NCI-H2171 treated with DMSO at 0.1 percent for 48 hours (cell line): ENCODE measurements at places on chromosomes 11 and 22.

DNA sequence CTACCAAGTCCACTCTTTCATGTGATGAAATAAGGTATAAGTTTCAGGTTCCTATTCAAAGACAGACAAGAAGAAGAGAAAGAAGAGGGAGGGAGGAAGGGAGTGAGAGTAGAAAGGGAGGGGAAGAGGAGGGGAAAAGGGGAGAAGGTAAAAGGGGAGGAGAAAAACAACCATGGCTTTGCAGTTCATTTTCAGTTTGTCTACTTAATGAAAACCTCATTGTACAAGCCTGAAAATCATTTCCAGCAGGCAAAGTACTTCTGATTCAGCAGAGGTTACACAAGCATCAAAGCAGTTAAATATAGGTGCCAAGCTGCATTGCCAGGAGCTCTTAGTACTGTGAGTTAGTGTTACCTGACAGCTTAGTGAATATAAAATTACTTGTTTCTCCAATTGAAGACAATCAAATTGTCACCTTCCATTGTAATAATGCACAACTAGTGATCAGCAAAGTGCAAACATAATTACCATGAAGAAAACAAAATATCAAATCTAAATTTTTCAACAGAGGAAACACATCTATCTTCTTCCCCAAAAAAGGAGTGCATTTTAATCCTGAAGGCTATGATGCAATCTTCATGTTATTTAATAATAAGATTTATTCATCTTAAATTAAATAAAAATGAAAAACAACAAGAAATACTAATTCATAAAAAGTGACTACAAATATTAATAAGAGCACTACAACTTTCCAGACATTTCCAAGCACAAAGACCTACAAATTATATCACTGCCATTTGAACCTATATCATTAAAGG, 8.2 kb downstream of the SOX6 start:
- DNase-seq, result no peak

GRCh38 chr11:107018902-107019493, 722 bp upstream of the GUCY1A2 start:
- peak; percentile 6 for DNase-seq

DNA sequence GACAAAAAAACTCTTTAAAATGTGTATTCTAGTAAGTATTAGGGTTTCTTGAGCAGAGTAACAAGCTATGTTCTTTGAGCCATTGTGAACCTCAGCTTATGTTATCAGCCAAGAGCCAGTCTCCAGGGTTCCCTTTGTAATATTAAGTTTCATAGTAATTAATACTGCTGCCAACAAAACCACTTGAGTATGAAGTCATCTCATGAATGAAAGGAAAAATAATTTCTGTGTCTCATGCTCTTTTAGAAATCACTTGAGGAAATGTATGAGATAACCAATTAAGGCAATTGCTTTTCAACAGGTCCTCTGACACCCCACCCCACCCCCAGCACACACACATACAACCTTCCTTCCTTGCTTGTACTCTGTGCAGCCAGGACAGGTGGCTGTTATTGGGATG, 59.9 kb downstream of the BBOX1 start:
- peak; percentile 91 for DNase-seq

DNA sequence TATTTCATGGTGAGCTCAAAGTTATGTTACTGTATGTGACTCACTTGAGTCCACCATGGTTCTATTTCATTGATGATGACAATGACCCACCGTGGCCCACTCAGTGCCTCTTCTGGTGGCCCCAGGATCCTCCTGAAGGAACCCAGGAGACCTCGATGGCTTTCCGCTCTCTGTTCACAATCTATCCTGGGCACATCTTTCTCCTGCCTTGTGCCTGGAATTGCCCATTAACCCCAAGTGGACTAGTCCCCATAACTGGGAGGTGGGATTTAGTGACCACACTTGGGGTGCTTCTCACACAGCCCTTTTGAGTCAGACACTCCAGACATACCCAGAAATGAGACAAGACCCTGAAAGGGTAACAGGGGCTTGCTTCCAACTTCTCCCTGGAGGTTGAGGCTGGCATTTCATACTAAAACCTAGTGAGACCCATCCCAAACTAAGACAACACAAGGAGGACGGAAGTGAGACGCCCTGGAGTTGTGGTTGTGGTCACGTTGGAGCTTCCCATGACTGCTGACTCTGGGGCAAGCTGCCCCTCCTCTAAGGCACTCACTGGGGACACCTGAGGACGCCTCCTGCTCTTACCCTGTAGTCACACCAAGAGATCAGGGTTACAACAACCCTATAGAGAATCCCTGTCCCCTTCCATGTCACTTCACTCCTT, 22.1 kb downstream of the IGLL5 start:
- DNase-seq, result no peak

- peak; percentile 77 for DNase-seq
Observed at GRCh38 chr22:49767355-49768062, 60.2 kb downstream of the BRD1 start.

GRCh38 chr11:121372671-121373429, 79.3 kb upstream of the SORL1 start:
- no peak for DNase-seq

DNA sequence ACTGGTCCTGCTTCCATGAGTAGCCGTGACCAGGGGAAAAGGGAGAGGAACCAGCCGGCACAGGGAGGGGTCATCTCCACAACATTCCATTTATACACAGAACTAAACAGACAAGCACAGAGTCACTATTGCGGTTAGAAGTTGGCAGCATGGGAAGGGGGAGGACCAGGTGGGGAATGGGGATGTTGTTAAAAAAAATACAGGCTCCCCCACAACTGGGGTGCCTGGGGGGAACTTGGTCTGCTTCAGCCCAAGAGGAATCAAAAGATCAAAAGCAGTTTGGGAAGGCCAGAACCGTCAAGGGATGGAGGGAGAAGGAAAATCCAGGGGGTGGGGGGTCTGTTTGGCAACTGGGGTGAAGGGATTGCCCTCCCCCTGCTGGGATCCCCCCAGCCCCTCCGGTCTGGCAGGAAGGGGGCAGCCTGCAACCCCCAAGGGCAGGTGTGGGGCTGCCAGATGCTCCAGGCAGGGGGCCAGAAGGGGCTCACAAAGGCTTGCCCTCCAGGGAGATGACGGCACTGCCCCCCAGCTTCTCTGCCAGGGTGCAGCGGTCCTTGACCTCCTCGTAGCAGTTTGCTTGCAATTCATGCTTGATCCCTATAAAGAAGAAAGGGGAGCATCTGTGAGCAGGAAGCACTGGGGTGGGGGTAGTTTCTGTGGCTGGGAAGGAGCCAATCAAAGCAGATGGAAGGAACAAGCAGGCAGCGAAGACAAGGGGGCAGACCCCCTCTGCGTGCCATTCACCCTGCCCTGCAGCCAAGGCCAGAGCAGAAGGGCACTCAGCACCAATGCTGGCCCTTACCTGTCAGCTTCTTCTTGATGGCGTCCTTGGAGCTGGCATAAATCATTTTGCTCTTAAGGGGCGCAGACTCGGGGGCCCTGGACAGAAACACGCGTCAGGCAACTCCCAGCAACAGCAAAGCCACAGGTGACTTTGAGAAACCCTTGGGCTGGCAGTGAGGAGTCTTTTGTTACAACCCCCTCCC, 2.8 kb downstream of the CFL1 start:
- DNase-seq, result no peak

DNA sequence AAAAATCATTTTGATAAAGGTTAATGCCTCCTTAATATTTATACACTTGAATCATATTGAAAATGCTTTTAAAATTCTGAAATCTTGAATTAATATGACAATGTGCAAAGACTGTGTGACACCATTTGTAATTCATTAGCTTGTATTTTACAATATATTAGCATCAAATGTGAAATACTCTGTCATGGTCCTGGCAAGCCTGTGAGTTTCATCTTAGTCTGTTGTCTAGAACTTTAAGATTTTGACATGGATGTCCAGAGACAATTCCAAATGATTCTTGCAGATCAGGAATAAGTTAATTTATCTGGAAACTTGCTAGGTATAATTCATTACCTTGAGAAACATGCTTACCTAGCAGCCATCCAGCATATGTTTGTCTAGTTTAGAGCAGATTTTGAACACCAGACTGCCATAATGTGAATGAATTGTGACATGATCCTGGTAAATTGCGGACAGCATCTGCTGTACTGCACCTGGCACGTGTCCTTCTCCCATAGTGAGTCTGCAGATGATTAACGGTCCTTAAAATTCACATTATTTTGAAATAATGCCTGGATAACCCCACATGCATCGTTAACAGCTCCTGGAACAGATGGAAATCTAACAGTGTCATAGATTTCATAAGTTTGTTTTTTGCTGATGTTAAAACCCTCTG, 34.5 kb upstream of the DEUP1 start:
- DNase-seq, result peak; percentile 5

DNA sequence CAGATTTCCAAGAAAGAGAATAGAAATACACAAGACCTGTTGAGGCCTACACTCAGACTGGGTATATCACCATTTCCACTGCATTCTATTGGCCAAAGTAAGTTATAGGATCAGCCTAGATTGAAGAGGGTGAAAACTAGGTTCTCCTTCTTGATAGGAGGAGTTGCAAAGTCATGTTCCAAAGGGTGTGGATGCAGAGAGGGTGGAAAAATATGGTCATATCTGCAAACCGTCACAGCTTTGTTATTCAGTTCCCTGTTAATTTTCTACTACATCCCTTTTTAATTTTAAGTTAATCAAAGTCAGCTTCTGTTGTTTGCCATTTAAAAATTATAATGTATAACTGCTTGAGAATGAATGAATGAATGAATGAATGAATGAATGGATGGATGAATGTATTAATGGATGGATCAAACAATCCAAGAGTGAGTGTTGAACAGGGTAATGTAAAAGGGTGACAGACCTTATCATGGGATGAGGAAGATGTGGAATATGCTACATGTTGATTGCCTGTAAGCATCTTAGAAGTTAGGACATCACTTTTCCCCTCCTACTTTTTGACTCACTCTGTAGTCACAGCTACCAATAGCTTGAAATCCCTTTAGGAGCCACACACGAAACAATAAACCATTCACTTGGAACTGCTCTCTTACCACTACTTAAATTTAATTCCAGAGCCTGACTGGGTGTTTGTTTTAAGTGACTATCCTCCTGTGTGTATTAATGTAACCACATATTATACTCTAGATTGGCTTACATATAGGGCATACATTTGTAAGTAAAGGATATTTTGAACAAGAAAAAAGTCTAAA, 121.5 kb downstream of the CCDC34 start:
- DNase-seq, result no peak

- no peak for DNase-seq
Observed at GRCh38 chr11:8807544-8808225, 103.3 kb upstream of the AKIP1 start.

DNA sequence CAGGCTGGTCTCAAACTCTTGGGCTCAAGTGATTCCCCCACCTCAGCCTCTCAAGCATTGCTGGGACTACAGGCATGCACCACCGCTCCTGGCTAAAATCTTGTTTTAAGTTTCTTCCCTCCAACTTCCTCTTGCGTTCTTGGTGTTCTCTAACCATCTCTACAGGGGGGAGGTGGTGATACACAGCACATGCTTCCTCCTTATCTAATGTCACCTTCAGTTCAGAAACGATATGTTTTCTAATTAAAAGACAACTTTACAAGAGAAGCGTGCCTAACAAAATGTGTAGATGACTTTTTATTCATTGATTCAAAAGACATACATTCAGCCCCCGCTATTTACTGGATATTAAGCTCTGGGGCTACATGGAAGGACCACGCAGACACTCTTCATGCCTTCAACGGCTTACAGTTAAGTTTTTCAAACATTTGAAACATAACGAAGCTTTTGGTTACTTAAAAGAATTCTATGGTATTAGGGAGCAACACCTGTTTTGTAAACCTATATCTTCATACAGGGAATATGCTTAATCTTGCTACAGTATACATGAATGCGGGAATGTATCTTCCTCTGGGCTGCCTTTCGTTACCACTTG, 933 bp upstream of the DLAT start:
- no peak for DNase-seq

DNA sequence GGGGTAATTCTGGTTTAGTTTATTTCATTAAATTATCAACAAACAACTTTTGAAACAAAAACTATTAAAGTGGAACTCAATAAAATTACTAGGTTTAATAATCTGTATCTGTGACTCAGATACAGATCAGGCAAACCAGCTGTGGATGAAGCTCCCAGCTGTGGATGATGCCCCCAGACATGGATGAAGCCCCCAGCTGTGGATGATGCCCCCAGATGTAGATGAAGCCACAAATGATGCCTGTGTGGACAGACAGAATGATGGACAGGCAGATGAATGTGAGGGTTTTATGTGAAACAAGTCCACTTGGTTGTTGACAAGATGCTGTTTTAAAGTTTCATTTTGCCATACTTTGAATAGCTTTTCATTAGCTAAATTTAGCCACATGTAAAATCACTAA, 5.8 kb upstream of the ZNF74 start:
- DNase-seq, result no peak

DNA sequence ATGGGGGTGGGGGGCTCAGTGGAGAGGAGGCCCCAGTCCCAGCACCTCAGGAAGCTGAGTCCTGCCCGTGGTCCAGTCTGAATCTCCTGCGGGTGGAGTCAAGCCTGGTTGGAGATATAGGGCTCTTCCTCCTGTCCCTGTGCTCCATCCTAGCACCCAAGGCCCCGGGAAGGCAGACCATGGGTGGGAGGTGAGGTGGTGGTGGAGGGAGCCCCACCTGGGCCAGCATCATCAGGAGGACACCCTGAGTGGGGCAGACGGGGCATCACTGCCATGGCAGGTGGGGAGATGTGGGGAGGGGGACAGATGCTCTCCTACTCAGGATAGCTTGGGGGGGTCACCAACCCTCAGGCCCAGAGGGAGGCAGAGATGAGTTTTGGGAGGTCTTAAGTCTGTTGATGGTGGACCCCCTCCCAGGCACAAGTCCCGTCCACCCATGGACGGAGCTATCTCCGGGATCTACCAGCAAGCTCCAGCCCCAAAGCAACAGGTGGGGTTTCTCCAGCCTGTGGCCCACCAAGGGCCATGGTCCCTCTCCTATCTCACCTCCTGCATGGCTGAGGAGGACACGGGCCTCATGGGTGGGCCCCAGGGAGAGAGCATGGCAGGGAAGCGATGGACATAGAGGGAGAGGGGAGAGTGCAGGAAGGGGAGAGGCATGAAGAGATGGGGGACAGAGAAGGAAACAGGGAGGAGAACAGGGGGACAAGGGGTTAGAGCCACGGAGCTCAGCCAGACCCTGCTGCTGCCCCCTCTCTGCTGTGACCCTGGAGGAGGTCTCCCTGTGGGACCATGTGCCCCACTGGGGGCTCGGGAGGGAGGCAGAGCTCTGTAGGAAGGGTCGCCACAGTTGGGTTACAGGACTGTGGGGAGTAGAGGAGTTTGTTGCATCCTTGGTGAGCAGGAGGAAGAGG, 1.3 kb downstream of the MRGPRE start:
- no peak for DNase-seq

DNA sequence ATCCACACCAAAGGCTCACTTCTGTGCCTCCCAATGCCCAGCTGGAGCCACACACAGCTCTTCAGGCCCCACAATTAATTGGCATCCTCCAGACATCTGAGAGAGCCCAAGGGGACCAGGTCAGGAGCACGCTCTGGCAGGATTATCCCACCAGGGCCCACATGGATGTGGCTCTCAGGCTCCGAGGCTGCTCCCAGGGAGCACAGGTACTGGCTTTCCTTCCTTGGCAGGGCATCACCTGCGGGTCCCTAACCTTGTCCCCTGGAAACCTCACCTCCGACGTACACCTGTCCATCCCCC, 54.3 kb downstream of the CD6 start:
- DNase-seq, result no peak

GRCh38 chr11:1281974-1282365, 27.5 kb downstream of the TOLLIP start:
- no peak for DNase-seq
